ENCODE measurements at places on chromosomes 6 and 20. TPM values are rescaled to one million over a fixed set of nuclear protein-coding genes. Genes with fewer than 3 reads are reported as not detected.

PLN gene
- total RNA-seq, result not detected

ENPP4 gene
- 4.5 TPM for total RNA-seq

GSS gene
- 26.0 TPM for total RNA-seq

DNA sequence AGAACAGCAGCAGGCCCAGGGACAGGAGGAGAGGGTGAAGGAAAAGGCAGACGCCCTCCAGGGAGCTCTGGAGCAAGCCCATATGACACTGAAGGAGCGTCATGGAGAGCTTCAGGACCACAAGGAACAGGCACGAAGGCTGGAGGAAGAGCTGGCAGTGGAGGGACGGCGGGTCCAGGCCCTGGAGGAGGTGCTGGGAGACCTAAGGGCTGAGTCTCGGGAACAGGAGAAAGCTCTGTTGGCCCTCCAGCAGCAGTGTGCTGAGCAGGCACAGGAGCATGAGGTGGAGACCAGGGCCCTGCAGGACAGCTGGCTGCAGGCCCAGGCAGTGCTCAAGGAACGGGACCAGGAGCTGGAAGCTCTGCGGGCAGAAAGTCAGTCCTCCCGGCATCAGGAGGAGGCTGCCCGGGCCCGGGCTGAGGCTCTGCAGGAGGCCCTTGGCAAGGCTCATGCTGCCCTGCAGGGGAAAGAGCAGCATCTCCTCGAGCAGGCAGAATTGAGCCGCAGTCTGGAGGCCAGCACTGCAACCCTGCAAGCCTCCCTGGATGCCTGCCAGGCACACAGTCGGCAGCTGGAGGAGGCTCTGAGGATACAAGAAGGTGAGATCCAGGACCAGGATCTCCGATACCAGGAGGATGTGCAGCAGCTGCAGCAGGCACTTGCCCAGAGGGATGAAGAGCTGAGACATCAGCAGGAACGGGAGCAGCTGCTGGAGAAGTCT, 25.5 kb downstream of the C20orf173 start:
- DNase-seq, result no peak

GRCh38 chr6:149086363-149086762, 231.1 kb upstream of the TAB2 start:
- no peak for DNase-seq

- DNase-seq, result no peak
These were observed 84.9 kb upstream of the NAA20 start for GRCh38 chr20:19932170-19932667.

GRCh38 chr20:37704955-37705354, 11.1 kb downstream of the CTNNBL1 start:
- DNase-seq, result no peak

- DNase-seq, result no peak
These were observed 628.0 kb upstream of the NRSN1 start for GRCh38 chr6:23498013-23498412.

DNA sequence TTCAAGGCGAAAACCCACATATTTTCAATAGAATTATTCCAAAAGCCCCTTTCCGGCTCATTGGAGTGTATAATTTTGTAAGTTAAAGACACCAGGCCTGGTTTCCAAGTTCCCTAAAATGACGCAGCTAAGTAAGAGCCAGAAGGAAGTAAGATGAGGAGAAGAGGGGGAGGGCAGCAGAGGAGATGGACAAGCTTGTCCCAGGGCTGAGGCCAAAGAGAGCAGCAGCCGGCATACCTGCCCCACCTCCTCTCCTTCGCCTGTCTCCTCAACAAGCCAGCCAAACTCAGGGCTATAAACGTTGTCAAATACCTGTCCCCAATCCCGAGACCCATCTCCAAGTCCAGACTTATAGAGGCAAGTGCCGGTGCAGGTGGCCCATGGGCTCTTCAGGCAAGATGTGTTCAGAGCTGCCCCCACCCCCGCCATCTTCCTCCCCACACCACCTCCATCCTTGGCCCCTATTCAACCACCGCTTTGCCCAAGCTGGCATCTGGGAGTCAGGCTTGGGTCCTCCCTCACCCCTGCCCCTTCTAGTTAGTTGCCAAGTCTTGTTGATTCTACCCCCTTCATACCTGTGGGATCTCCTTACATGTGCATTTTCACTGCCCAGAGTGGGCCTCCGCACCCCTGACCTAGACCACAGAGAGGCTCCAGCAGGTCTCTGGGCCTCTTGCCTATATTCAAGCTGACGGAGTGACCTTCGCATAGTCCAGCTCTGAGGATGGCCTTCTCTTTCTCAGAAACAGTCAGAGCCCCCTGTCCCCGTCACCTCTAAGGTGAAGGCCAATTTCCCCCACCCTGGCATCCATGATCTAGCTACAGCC, 75.7 kb upstream of the SIRPA start:
- no peak for DNase-seq
